NCI-H2171 treated with DMSO at 0.1 percent for 48 hours (cell line): ENCODE measurements at places on chromosomes 4 and X.

GRCh38 chr4:147723326-147723725, 8.6 kb upstream of the ARHGAP10 start:
- no peak for DNase-seq

GRCh38 chr4:134364928-134365327, 163.3 kb upstream of the PABPC4L start:
- no peak for DNase-seq

DNA sequence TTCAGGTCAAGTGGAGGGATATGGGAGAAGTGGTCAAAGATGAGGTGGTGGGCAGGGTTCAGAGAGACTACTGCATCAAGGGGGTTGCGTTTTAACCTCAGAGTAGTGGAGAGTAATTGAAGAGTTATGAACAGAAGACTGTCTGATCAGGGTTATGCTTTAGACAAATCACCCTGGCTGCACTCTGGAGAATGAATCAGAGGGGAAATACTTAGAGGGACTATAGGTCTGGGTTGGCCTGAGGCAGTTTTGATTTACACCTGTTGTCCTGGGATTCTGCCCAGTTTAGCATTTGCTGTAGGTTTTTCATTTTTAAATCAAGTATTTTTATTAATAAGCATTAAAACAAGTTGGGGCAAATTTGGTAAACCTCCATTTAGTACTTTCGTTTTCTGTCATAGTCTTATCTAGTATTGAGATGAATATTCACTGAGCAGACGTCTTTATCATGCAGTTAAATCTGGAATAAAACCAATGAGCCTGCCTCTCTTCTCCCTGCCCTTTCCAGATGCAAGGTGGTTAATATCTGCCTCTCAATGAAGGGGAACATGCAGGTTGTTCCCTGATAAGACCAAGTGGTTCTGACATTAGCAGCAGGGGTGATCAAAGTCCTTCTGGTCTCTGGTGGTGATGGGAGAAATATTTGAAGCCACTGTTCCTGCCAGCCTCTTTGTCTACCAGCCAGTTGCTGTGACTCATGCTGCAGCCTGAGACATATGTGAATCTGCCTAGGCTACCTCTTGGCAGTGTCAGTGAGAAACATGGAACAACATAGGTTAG, 116.0 kb upstream of the RPS6KA3 start:
- no peak for DNase-seq

- DNase-seq, result no peak
Observed at GRCh38 chr4:74109116-74109869, 10.3 kb upstream of the CXCL2 start.

DNA sequence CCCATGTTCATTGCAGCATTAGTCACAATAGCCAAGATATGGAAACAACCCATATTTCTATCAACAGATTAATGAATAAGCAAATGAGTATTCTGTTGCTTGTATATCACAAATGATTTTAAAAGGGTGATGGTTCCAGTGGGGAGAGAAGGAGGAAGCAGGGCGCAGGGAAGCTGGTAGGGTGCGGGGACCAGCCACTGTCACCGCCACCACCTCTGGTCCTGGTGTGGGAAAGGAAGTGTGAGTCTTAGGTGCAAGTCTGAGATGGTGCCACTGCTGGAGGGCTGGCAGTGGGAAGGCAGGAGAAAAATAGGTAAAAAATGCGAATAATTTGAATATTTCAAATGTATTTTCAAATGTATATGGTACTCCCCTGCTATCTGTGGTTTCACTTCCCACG, 286.8 kb upstream of the DDX53 start:
- DNase-seq, result no peak

DNA sequence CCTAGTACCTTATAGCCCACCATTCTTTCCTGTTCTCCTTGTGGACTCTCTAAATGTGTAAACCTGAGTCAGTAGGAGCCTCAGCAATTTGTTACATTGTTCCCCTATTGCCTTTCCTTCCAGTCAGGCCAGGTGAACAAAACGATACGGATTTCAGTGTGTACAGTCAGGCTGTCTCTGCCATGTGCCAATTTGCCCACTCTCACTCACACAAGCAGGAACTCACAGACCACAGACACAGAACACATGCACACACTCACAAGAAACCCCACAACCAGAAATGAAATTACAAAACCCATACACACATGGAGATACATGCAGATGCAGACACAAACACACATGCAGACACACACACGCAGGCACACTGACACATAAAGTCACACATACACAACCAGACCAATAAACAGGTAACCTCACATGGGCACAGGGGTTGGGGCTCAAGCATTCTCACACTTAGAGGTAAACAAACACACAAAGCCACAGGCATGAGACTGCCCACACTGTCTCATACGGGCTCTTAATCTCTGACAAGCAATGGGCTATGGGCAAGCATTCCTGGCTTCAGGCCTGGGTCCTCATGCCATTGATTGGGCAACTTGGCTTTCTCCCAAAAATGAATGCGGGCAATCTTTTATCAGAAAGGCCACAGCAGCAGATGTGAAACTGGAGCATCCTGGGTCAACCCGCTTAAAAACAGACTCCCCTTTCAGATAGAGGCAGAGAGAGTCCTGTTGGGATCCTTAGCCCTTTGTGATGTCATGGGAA, 68.7 kb downstream of the NBDY start:
- DNase-seq, result no peak

DNA sequence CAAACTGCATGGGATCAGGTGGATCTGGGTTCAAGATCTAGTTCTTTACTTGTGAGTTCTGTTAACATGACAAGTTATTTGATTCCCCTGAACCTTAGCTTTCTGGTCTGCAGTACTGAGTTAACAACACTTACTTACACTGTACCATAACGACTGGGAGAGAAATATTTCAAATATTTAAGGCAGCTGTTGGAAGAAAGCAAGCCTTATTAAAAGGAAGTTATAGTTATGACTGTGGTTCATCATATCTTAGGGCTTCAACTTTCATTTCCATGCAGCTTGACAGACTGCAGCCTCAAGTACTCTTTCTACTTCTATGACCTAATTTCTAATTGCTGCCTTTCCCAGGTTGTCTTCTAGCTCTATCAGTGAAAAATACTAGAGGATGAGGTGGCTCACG, 40.0 kb upstream of the PDGFRA start:
- DNase-seq, result no peak

- no peak for DNase-seq
Observed at GRCh38 chr4:20408611-20409010, 156.9 kb downstream of the SLIT2 start.

GRCh38 chr4:100147198-100147597, 43.1 kb downstream of the DDIT4L start:
- no peak for DNase-seq

GRCh38 chr4:176611381-176611780, 181.3 kb downstream of the VEGFC start:
- no peak for DNase-seq

DNA sequence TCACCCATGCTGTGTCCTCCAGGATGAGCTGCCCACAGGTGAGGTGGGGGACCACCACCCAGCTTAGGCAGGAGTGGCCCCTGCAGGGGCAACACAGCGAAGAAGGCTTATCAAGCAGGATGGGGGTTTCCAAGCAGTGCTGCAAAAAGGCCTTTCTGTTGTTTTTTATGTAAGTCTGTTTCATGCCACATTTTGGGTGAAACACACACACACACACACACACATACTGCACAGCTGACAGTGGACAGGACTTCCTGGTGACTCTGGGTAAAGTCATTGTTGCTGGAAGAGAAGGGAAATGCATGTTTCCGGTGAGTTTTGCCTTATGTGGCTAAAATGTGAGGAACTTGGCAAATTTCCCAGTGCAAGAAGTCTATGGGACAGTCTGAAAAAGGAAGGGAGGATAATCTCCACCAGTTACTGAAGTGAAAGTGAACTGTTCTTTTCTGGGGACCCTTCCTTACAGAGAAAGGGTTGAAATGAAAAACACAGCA, 119.2 kb downstream of the IRF2 start:
- DNase-seq, result no peak

DNA sequence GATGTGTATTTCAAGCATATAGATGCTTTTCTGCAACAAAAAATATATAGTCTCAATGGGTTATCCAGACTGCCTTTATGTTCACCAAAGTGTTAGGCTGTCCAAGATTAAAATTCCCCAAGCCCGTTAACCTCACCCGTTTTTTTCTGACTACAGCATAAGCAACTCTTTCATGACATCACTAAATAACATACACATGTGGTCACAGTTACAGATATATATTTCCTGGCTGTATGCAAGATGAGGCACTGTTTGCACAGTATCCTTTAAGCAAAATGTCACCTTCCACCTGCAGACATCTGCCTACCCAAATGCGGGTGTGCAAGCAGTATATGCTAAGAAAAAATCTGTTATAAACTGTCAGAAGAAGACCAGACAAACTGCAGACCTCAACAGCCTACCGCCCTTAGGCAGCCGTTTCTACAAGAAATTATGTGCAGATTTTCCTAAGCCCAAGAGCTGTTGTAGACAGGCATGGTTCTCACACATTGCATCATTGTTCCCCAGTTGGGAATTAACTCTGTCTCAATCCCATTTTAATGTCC, 183.1 kb upstream of the MXRA5 start:
- DNase-seq, result no peak

- DNase-seq, result no peak
Observed at GRCh38 chrX:84876876-84877275, 126.8 kb upstream of the APOOL start.

DNA sequence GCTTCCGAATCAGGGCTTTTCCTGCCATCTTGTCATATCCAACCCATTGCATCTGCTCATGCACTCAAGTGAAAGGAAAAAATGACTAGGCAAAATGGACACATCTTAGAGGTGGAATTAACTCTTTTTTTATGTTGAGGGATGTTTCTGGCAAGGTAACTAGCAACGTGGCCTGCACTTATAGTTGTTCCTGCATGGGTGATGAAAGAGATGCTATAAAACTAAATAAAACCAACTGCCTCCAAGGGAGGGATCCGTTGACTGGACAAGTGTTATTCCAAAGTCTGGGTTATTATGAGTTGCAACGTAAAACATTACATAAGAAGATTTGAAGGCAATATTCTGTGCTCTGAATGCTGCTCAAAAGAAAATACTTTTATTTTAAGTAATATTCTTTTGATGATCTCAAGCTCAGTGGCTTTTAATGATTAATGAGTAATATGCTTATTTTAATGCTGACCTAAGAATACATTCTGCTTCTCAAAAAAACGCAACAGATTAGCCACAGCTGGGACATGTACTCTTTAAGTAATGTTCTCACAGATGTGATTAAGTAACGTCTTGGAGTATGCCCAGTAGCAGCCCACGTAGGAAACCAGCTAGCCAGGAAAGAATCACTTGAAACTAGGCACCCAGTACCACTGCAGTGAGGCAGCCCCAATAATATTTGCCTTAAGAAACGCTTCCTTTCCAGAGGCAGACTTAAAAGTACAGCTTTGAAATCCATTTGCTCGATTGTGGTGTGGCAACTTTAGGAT, 27.4 kb downstream of the KLF3 start:
- no peak for DNase-seq

GRCh38 chrX:133390676-133391075, 24.6 kb downstream of the GPC4 start:
- no peak for DNase-seq

GRCh38 chr4:54185044-54185780, 43.9 kb upstream of the PDGFRA start:
- no peak for DNase-seq

- DNase-seq, result no peak
Observed at GRCh38 chrX:25534091-25534490, 518.3 kb upstream of the ARX start.

DNA sequence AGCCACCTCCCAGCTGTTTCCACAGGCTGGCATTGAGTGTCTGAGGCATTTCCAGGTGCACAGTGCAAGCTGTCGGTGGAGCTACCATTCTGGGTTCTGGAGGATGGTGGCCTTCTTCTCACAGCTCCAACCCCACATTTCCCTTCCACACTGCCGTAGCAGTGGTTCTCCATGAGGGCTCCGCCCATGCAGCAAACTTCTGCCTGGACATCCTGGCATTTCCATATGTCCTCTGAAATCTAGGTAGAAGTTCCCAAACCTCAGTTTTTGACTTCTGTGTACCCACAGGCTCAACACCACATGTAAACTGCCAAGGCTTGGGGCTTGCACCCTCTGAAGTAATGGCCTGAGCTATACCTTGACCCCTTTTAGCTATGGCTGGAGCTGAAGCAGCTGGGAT, 10.3 kb upstream of the FRMPD4 start:
- DNase-seq, result no peak

DNA sequence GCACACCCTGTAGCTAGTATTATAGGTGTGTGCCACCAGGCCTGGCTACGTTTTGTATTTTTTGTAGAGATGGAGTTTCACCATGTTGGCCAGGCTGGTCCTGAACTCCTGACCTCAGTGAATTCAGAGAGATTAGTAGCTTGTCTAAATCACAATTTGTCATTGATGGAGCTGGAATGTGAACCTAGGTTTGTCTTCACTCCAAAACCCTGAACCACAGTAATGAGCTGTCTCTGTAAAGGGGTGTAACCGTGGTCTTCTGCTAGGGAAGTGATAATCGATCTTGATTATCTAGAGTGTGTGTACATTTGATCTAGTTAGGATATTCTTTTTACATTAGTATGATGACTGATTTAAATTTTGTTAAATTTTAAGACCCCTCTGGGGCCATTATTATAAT, 8.3 kb downstream of the ARHGAP10 start:
- no peak for DNase-seq

GRCh38 chr4:184316821-184317220, 99.1 kb upstream of the ENPP6 start:
- no peak for DNase-seq

GRCh38 chr4:3041192-3042142, 32.9 kb downstream of the HTT-AS start:
- peak; percentile 2 for DNase-seq

GRCh38 chr4:3307891-3308575, 15.2 kb downstream of the RGS12 start:
- DNase-seq, result no peak

- DNase-seq, result no peak
Observed at GRCh38 chrX:21610168-21610567, 48.0 kb downstream of the KLHL34 start.

DNA sequence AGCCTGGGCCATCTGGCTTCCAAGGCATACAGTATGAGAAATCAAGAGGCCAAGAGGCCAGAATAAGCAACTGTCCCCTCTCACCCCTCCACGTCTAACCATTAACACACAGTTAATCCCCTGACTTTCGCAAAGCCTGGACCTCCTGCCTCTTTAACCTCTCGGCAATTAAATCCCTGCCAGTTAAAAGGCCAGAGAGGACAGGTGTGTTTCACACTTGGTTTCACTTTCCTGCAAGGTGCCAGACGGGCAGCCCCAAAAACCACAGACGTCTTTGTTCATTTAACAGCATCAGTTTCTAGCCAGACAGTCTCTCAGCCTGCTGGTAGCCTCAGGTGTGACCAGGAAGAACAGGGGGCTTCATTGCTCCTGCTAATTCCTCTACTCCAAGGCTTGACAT, 91.1 kb upstream of the KIT start:
- peak; percentile 62 for DNase-seq
